ENCODE measurements at places on chromosomes 12 and 14.

DNA sequence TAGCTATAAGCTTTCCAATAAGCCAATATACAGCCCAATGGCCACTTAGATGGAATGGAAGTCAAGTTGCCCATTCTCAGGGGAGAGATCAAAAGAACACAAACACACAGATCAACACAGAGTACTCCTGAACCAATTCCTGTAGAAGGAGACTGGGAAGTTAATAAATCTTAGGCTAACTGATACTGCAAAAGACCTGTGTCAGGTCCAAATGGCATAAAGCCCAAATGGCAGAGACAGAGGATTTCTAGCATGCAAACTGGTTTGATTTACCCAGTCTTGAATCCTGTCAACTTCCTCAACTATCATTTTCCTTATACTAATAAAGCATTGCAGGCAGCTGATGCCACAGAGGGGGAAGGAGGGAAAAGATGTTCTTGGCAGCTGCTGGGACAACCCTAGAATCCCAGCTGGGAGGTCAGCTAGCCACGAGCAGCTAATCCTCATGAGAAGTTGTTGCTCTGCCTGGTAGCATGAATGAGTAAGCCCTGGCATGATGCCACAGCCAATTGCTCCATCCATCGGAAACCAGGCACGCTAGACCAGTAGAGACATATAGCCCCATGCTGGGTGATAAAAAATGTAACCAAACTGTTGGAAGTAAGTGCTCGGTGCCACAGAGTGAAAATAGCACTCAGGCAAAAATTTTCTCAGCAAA is 26.2 kb downstream of the ANG start:
- DNase-seq = no peak

DNA sequence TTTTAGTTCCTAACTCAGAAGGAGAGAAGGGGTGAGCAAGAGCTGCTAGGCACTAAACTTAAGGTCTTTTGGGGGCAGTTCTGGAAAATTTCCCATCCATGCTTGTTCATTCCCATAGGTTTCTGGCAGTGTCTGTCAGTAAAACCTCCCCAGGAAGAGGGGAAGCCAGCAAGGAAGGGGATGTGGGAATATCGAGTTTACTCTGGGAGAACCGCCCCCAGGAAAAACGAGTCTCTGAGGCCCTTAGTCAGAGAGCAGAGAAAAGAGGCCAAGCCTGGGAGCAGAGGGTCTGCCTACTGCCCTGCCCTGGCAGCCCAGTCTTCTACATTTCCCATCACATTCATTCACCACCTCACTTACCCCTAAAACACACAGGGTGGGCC is 55.9 kb downstream of the TMCC3 start:
- DNase-seq = no peak

- DNase-seq = peak; percentile 91
Observed at GRCh38 chr14:64645220-64645892, 58.9 kb upstream of the PLEKHG3 start.

DNA sequence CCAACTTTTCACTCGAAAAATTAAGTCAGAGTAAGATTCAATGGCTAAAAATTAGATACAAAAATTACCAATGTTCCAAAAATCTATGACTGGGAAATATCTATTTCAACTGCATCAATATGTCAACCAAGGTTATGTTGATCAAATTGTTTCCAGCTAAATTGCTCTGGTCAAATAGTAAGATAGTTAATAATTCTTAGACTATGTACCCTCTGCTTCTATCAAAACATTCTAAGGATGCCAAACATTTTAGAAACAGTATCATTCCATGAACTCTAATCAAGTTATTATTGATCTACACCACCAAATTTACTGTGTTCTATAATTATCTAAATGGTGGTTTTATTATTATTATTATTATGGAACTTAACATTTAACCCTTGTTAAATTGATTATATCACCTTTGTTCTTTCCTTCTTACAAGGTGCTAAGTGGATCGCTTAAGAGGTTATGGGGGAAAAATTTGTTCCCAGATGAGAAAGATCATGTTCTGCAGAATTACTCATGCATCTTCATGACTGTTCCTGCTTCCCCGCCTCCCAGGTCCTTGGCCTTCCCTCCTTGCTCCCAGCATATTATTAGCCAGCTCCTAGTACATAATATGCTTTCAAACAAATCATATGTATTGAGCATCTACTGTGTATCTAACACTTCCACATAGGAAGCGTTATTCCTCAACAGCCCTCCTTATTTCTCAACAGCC is 240.5 kb upstream of the KRR1 start:
- no peak for DNase-seq

DNA sequence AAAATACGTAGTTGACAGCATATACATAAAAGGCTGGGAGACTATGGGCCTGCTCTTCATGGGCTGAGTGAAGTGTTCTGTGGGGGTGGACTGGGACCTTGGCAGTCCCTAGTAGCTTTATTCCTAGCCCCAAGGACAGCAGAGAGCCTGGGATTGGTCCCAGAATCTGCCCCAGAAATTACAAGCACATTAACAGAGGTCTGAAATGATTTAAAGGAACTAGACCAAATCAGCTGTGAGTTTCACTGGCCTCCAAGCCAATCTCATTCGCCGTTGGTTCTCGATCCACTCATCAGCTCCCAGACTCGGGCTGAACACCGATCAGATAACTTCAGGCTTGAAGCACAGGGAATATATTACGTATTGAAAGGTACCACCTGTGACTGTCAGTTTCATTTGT is 77.0 kb upstream of the PSMC1 start:
- DNase-seq = no peak

DNA sequence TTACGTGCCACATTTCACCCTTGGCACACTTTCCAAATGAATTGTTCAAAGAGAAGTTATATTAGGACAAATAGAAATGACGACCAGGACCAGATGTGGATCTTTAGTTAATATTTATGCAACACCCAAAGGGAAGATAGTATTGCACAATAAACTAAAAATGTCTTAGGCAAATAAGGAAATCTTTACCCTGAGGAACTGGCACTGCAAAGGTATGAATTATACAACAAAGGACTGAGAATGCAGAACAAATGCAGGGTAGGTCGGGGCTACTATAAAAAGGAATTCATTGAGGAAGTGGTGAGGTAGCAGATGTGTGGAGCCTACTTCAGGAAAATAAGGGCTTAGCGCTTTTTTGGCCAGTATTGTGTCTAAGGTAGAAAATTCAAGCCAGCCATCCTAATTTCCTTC is 3.9 kb upstream of the TMTC2 start:
- peak; percentile 70 for DNase-seq

DNA sequence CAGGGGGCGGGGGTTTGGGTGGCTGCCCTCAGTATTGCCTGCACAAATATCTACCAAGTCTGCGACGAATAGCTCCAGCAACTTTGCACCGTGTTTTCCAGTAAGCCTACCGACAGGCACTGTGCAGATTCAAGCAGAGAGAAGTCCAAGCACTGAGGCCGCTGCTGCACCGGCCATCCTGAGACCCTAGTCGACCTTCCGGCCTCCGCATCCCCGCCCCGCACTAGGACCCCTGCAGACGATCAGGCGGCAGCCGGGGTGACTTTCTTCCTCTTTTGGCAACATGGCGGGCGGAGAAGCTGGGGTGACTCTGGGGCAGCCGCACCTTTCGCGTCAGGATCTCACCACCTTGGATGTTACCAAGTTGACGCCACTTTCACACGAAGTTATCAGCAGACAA is at the start of gene EIF2S3B:
EIF2S3B (plus strand) TSS at position 271 of the 400 bp plus-strand sequence; CDS start at position 284, 13 bp downstream.
- no peak for DNase-seq

GRCh38 chr14:23521785-23522640 is 29.6 kb downstream of the ZFHX2 start:
- no peak for DNase-seq

GRCh38 chr14:104278214-104278534 is 139.8 kb downstream of the KIF26A start:
- no peak for DNase-seq

- DNase-seq = no peak
Observed at GRCh38 chr12:48199774-48200221, 3.3 kb downstream of the OR10AD1 start.

GRCh38 chr12:79874665-79875064 is 60.2 kb downstream of the PPP1R12A start:
- DNase-seq = no peak

GRCh38 chr14:63951429-63951828 is 98.6 kb downstream of the SYNE2 start:
- no peak for DNase-seq

GRCh38 chr14:20797164-20797563 is 5.5 kb downstream of the RNASE1 start:
- no peak for DNase-seq

GRCh38 chr14:26984311-26985177 is 386.7 kb upstream of the NOVA1 start:
- DNase-seq = peak; percentile 70

DNA sequence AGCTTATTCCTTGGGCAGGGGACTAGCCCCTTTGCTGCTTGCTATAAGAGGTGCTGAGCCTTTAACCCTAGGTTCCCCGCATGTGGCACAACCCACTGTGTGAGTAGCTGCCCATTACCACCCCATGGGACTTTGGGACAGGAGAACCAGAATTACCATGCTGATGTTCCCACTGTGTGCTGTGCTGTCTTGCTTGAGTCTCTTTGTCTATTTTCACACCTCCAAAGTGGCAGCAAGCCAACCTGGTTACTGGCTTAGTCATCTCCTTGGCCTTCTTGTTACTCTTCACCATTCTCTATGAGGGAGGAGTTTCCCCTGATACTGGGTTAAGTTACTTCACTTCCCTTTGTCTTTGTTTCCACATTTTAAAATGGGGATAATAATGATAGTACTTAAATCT is 73.4 kb upstream of the ETV6 start:
- DNase-seq = no peak

GRCh38 chr14:63650256-63650952 is 8.7 kb upstream of the WDR89 start:
- DNase-seq = no peak

DNA sequence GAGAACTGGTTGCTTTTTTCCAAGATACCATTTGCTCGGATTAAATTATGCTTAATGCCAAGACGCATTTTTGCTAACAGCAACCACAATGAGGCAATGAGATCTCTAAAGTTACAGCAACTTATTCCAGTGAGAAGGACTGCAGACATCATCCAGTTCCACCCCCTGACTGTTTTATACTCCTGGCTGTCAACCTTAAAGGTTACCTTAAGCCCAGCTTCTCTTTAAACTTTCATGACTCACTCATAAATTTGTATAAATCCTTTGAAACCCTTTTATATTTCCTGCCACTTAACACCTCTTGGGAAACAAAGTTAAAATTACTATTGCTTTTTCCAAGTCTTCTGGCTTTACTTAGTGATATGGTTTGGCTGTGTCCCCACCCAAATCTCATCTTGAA is 80.2 kb downstream of the TMTC1 start:
- no peak for DNase-seq

GRCh38 chr14:50335389-50335788 is 23.3 kb downstream of the DMAC2L start:
- peak; percentile 97 for DNase-seq

- DNase-seq = no peak
Observed at GRCh38 chr12:89801284-89801683, 92.6 kb upstream of the ATP2B1 start.

DNA sequence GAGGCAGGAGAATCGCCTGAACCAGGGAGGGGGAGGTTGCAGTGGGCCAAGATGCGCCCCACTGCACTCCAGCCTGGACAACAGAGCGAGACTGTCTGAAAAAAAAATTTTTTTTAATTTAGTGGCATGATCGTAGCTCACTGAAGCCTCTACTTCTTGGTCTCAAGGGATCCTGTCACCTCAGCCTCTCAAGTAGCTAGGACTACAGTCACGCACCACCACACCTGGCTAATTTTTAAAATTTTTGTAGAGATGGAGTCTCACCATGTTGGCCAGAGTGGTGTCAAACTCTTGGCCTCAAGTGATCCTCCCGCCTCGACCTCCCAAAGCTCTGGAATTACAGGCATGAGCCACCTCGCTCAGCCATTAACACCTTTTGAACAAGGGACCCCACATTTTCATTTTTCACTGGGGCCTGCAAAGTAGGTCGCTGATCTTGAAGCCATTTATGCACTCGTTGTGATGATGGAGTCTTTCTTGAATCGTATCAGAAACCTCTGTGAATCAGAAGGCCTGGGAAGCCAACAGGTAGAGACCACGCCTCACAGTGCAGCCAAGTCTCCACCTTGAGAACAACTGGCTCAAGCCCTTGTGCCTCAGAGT is 5.9 kb downstream of the HCAR1 start:
- no peak for DNase-seq

DNA sequence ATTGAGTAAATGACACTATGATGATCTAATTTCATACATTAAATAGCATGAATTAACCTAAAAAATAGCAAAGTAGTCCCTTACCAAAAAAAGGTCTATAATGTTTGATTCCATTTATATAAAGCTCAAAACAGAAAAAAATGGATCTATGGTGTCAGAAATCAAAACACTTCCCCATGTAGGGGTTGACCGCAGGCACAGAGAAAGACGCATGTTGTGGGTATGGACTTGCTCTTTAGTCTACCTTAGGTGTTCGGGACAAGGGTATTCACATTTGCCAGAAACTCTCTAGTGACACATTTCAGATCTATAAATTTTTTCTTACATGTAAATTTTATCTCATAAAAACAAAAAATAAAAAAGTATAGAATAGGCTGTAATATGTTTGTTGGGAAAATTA is 1262.9 kb downstream of the TMEM121 start:
- no peak for DNase-seq

DNA sequence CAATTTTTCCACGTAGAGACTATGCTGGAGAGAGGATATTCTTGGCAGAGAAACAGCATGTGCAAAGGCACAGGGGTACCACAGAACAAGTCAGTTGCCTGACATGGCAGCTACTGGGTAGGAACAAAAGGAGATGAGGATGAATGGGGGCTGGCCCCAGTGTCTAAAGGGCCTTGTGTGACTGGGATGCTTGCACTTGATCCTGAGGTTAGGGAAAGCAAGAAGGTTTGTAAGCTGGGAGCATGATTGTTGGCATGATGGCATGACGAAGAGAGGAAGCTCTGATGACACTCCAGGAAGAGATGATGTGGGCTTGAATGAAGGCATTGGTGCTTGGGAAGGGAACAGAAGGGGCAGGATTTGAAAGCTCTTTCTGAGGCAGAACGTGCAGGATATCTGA is 139.1 kb downstream of the ZFP36L1 start:
- no peak for DNase-seq

GRCh38 chr14:104549536-104550339 is 29.8 kb upstream of the C14orf180 start:
- DNase-seq = no peak

- no peak for DNase-seq
Observed at GRCh38 chr12:103751171-103751570, 89.9 kb downstream of the NT5DC3 start.

- peak; percentile 81 for DNase-seq
Observed at GRCh38 chr14:75831952-75832351, 149.8 kb downstream of the TGFB3 start.

All from NCI-H69 (cell line).